ENCODE measurements at places on chromosomes 4 and X.

GRCh38 chr4:140330311-140330900 is 43.0 kb upstream of the SCOC start:
- DNase-seq, result no peak

DNA sequence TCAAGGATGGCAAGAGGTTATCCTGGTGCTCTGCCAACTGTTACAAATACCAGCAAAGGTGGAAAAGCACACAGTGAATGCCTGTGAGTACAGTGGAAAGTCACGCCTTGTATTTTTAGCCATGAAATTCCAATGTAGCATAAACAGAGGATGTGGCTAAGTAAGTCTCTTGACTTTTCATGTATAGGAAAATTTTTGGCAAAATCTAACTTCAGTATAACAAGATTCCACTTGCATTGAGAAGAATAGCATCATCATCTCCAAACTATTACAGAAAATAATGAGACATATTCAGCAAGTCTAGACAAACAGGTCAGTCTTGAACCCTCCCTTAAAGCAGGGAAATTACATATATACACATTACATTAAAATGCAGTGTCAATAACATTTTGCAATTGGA is 7.9 kb downstream of the SLC10A6 start:
- no peak for DNase-seq

DNA sequence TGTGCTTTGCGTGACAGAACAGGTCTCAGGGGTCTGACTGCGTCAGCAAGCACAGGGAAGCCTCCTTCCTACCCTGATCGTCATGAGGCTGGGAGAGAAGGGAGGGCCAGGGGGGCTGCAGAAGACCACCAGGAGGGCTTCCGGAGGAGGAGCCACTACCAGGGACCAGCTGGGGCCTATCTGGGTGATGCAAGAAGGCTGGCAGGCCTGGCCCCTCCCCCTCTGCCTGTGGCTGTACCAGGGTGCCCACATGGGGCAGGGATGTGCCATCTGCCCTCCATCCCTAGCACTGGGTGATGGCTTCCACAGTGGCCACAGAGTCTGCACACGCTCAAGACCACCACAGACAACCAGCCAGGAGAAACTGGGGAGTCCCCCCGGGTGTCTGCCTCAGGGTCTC is 116.4 kb upstream of the NKX1-1 start:
- no peak for DNase-seq

- DNase-seq, result no peak
These were observed 210.7 kb upstream of the EOLA2 start for GRCh38 chrX:150148749-150149672.

GRCh38 chr4:95080969-95081368 is 323.2 kb downstream of the BMPR1B start:
- no peak for DNase-seq

DNA sequence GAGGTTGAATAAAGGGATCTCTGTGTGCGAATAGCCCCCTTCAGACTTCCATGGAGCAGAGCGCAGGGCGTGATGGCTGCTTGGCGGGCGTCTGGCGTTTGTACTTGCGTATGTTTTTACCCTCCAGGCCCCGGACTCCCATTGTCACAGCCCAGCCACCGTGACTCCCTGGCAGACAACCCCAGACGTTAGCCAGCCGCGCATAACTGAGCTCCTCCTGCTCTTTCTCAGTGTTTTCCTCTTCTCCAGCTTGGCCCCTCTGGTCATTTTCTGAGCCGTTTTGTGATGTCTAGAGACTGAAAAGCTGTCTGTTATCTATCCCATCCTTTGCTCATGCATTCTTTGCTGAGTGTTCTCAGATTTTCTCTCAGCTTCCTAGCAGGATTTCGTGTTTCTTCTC is 54.3 kb downstream of the IGFBP7 start:
- DNase-seq, result no peak

- no peak for DNase-seq
These were observed 23.1 kb downstream of the COL4A6 start for GRCh38 chrX:108415146-108415545.
